ENCODE measurements at places on chromosomes 6 and 20. TPM values are rescaled to one million over a fixed set of nuclear protein-coding genes. Genes with fewer than 3 reads are reported as not detected.

SPAG4 gene
- total RNA-seq = 3.4 TPM

LHFPL5 gene
- total RNA-seq = not detected

IRF4 gene
- 4.1 TPM for total RNA-seq

SIRPA gene
- 86.1 TPM for total RNA-seq

EBF4 gene
- 1.3 TPM for total RNA-seq

MTG2 gene
- 32.5 TPM for total RNA-seq

FAM83C gene
- 0.09 TPM for total RNA-seq

KCNS1 gene
- not detected for total RNA-seq

TAGAP gene
- total RNA-seq = 5.5 TPM

BPIFB2 gene
- total RNA-seq = not detected

SYS1 gene
- 55.0 TPM for total RNA-seq

COL10A1 gene
- not detected for total RNA-seq

FRMD1 gene
- total RNA-seq = 2.5 TPM

SLC17A1 gene
- total RNA-seq = not detected

GRCh38 chr6:70860045-70860444 lies 96.8 kb downstream of the B3GAT2 start:
- no peak for DNase-seq

DNA sequence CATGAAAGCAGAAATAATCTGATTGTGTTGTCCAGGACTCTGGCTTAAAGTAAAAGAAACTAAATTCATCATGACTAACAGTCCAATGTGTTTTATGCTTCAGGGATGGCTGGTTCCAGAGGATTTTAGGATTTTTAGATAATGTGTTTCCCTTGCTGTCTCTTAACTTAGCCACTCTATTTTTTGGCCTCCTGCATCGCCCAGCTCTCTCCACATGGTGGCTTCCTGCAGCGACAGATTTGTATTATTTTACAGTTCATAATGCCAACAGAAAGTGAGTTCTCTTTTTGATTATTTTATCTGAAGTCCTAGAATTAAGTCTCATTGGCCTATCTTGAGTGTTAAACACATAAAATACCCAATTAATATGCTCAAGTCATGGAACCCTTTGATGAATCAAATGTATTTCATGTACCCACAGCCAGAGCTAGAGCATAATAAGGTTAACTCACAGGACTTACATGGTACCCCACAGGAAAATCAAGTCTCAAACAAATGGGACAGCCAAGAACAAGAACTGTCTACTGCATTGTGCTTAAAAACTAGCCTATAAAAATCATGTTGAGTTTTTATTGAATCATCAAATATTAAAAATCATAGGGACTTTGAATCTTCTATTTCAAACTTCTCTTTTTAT lies 582.5 kb downstream of the DOK5 start:
- DNase-seq = no peak

GRCh38 chr6:111657146-111657545 lies 51.5 kb upstream of the TRAF3IP2 start:
- DNase-seq = no peak

GRCh38 chr6:42269553-42269952 lies 51.9 kb upstream of the MRPS10 start:
- DNase-seq = no peak

DNA sequence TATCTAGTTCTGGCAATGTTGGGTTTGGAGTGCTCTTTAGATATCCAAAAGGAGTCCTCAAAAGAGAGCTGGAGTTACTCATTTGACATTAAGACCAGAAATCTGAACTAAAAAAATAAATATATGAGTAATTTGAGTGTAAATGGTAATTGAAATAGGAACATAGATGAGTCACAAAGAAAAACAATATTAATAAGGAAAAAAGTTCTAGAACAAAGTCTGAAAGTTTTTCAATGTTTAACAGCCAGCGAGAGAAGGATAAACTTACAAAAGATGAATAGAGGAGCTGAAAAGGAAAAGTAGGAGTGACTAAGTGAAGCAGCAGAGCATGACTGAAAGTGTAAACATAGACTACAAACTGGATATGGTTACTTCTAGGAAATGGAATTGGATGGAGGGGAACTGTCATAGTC lies 46.8 kb downstream of the EPM2A start:
- DNase-seq = no peak

GRCh38 chr20:25061103-25061799 lies 3.3 kb upstream of the ACSS1 start:
- no peak for DNase-seq

DNA sequence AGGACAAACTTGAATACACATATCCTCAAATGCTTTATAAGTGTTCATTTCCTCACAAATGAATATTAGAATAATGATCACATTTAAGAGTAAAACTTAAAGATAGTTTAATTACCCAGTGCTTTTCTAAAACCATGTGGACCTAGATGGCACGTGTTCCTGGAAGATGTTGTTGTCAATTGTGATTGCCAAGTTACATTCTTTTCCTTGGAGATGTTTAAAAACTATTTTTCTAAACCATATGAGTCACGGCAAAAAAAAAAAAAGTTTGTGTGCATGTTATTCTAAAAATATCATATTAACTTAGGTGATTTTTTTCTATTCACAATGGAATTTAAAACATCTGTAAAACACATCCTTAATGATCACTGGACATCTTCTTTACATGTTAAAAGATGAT lies 51.1 kb downstream of the RCAN2 start:
- DNase-seq = no peak

DNA sequence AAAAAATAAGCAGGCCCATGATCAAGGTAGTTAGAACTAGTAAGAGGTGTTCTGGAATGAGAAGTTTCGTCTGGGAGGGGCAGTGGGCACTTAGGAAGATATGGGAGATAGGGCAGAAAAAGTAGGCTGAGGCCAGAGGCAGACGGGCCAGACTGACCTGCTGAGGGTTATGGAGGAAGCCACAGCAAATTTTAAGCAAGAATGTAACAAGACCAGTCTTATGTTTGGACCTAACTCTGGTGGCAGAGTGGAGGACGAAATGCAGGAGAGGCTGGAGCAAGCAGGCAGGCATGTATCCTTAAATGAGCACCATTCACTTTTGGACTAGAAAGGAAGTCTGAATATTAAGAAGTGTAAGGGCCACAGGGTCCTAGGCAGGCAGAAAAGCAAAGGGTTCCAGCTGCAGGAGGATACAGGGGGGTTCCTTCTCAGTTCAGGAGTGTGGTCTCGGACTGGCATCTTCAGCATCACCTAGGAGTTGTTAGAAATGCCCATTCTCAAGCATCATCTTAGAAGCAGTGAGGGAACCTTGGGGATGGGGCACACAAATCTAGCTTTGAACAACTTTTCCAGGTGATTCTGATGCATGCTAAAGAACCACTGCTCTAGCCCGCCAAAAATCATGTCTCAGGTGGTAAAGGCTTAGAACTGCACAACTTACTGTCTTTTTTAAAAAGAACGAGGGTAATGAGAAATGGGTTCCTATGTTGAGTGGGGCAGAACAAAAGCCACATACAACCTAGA lies 1.7 kb upstream of the DSTN start:
- DNase-seq = no peak

DNA sequence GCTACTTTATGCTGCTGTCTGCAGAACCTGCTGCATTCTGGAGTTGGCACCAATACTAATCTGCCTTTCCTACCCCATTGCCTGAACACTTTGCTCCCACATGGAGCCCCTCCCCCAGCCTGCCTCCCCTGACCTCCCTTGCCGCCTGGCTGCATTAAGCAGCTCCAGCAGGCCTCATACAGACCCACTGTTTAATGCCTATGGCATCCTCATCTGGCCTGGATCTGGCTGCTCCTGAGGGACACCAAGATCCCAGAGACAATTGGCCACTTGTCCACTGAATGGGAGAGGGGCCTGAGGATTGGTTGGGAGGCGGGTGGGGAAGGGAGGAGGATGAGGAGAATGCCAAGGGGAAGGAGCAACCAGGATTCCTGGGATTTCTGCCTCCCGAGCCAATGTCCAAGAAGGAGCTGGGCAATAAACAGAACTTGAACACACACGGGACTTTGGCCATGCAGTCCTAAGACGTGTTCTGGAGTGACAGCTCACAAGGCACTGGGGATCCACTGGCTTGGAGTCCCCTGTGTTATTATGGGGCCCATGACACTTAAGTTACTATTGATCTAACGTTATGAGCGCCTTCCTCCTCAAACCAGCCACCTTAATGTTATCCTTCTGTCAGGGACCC lies 10.4 kb upstream of the KCNK5 start:
- DNase-seq = no peak

DNA sequence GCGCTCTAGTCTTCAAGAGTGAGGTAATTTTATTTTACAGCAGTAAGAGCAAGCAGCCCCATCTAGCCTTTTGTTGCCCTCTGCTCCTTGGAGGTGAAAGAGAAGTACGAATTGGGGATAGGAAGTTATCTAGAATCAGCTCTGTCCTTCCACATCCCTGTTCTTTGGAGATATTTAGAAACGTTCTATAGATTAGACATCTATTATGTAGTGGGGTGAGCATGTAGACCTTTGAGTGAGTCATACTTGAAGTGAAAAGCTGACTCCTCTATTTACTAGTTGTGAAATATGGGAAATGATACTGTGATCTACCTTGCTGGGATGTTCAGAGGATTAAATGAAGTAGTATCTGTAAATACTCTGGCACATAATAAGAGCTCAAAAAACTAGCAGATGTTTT lies 36.0 kb upstream of the SLC35D3 start:
- DNase-seq = no peak

GRCh38 chr6:139699335-139699734 lies 324.9 kb upstream of the CITED2 start:
- no peak for DNase-seq

DNA sequence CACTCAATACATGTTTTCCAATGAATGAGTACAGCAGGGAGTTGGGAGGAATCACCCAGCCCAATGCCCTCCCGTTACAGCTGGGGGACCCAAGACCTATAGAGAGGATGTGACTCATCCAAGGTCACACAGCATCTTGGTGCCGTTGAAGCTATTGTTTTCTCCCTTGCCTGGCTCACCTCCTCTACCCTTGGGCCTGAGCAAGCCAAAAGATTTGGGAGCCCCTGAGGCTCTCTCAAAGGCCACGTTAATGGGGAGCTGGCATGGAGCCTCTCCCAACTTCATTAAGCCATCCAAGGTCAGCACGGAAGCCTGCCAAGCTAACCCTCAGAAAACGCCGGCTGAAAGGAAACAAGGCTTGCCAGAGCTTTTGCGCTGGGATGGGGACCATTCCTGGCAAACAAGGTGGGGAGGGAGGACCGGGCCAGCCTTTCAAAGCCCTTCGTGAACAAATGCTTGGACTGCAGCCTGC lies 30.4 kb downstream of the KCNB1 start:
- DNase-seq = no peak

DNA sequence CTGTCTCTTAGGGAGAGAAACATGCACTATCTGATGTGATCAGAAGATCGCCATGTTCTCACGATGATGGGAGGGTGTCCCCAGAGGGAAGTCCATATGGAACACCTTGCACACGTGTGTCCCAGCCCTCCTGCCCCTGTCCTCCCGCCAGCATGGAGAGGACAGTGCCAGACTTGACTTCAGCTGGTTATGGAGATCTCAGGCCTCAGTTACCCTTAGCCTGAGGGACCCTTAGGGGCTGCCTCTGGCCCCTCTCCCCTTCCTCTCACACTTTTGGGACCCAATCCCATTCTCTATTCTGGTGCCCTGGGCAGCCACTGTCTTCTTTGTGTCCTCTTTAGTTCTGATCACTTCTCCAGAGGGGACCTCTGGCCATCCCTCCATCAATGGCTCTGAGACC lies 1.6 kb downstream of the TREML4 start:
- DNase-seq = no peak

GRCh38 chr6:31131595-31131994 lies 7.3 kb downstream of the PSORS1C2 start:
- DNase-seq = no peak

DNA sequence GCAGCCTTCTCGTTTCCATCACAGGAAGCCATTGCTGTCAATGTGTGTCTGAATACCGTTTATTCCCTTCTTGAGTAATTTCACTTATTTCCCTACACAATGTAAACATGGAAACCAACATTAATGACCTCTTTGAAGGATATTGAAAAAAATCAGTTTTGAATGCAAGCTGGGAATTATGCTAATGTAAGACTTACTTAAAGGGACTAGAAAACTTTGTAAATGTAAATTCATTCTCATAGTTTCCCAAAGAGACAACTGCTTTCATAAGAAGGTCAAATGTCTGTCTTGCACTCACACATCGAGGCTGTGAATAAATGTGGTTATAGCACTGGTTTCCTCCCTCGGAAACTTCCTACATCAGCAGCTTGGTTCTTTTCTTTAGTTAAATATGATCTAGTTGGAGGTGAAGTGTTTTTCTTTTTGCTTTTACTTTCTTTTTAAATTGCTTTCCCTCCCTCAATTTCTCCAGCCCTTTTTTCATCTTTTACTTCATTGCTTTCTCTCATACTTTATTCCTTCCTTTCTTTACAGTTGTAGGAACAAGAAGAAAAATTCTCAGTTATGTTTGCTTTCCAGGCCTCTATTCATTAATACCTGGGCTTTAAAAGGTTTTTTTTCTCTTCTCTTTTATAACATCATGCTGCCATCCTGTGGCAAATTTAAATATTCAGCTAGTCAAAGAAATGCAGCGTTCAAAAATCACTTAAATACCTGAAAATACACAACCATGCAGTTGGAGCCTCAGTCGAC lies 108.3 kb downstream of the TNFAIP3 start:
- DNase-seq = no peak

DNA sequence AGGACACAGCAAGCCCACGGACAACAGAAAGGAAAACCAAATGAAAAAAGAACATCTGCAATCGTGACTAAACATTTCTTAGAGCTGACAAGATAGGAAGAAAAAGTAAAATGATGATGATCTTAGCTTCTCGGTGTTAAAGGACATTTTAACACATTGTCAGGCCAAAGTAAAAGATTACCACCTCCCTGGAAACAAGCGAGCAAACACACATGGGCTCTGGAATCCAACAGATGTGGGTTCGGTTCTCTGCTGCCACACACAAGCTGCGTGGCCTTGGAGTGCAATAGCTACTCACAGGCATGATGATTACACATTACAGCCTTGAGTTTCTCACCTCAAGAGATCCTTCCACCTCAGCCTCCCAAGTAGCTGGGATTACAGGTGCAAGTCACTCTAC lies 7.5 kb upstream of the AAR2 start:
- no peak for DNase-seq

GRCh38 chr20:47744803-47745202 lies 40.5 kb downstream of the SULF2 start:
- no peak for DNase-seq

GRCh38 chr20:49457444-49457843 lies 25.0 kb downstream of the KCNB1 start:
- DNase-seq = no peak

DNA sequence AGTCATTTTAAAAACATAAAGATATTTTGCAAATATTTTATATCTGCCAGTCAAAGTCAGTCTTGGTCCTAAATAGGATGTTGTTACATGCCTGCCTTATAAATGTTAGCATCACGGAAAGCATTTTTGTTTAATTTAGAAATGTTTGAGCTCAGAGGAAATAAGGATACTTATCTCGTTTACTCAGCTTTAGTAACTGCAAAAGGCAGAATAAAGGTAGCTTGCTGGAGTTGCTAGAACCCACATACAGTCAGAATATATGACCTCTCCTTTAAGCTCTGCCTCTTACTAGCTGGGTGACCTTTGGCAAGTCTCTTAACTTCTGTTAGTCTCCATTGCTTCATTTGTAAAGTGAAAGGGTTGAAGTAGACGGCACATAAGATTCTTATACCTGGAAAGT lies 867.3 kb downstream of the KIF16B start:
- DNase-seq = no peak
